ENCODE measurements at places on chromosomes 1 and 21.

- DNase-seq: no peak
Observed at GRCh38 chr1:177116941-177117340, 47.6 kb downstream of the ASTN1 start.

DNA sequence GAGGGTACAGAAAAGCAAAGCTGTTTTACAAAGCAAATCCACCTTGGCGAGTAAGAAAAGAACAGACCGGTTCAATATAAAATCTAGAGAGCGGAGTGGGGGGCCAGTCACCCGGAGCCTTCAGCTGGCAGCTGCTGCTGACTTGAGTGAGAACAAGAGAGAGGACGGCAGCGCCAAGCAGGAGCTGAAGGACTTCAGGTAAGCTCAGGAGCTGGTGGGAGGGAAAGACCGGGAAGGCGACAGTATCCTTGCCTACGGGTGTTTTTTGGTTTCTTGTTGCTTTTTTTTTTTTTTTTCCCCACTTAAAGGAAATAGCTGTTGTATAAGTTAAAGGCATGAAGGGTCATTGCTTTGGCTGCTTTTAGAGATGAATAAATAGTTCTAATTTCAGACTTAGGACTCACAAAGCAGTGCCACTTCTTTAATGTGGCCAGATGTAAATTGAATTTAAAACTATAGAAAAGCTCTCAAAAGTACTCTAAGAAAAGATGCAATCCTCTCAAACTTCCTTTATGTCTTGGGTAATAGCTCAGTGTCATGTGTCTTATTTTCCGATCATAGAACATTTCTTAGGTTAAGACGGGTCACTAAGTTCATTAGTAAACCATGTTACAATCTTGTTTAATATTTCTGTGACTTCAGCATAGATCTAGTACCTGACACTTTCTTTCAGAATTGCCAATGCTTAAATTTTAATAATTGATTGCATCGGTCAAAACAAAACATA is 82.8 kb downstream of the PRDM2 start:
- no peak for DNase-seq

GRCh38 chr1:31135973-31136600 is 70.6 kb upstream of the PUM1 start:
- DNase-seq: no peak

- DNase-seq: no peak
Observed at GRCh38 chr1:170073893-170074249, 624 bp downstream of the KIFAP3 start.

DNA sequence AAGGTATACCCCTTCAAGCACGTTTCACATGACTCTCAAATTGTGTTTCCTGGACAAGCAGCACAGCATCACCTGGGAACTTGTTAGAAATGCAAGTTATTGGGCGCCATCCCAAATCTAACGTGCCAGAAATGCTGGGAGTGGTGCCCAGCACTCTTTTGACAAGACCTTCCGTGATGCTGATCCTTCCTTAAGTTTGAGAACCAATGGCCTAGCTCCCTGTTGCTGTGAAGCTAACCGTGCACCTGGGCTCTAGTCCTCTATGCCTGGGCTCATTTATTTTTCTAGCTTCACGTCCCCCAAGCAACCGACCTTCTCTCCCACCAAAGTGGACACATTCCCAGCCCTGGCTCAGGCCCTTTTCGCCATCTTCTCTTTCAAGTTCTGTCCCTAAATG is 4.3 kb downstream of the BEST4 start:
- no peak for DNase-seq

GRCh38 chr1:116763116-116763786 is 9.0 kb downstream of the CD2 start:
- no peak for DNase-seq

DNA sequence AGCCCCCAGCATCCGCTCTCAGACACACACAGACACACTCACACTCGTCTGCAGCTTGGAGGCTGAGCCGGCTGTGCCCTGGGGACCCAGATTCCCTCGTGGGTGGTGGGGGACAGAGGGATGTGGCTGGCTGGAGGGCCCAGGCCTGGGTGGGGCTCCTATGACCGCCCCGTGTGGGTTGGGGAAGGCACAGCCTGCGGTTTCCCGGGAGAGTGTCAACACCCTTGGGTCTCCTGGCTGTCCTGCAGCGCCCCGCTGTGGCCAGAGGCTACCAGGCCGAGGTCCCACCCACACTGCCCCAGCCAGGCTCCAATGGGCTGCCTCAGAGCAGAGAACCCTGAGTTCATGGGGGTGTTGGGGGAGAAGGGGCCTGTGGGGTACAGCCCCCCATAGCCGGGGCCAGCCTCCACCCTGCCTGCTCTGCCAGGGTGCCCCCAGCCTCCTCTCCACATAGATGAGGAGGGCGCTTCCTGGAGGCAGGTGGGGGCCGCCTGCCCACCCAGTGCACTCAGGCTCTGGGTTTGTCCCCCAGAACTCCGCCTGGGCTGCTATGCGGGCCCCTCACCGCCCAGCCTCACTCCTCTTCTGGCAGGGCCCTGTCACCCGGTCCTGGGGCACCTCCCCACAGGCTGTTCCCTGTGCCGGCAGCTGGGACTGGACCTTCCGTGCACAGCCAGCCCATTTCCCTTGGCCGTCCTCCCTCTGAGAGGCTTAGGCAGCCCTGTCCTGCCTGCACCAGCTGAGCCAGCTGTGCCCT is at the start of gene TTC34:
TSS of gene TTC34 (minus strand) at position 159 of the 757 bp plus-strand sequence. CDS start 866 bp downstream, outside the sequence.
- no peak for DNase-seq

- DNase-seq: no peak
Observed at GRCh38 chr1:41724926-41725325, 193.8 kb downstream of the HIVEP3 start.

- DNase-seq: no peak
Observed at GRCh38 chr1:234525099-234525799, 46.3 kb upstream of the TARBP1 start.

DNA sequence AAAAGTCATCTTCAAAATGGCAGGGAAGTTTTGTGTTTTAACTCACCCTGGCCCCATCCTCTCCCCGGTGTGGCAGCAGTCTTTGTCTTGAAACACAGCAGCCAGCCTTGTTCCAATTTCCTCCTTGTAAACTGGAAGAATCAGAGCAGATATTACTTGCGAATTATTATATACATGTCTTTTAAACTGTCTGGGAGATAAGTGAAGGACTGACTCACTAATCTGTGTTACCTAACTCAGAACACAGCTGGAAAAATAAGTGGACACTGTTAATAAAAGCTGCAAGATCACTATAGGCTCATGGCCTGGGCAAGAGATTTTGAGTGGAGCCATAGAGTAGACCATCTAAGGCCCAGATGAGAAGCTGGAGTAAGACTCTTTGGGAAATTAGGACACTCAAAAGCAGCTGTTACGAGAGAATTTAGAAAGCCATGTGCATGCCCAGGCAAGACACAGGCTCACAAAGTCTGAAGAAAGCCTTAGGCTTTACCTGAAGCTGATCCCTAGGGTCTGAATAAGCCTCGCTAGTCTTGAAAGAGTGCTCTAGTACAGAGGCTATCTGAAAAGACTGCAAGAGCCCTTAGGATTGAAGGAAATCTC is 233.0 kb upstream of the RAB4A start:
- no peak for DNase-seq

- DNase-seq: no peak
Observed at GRCh38 chr21:46126309-46127238, 28.7 kb downstream of the COL6A2 start.

GRCh38 chr1:29524285-29525065 is 288.2 kb downstream of the PTPRU start:
- DNase-seq: no peak

Measured in HS-5 (cell line).